ENCODE measurements at places on chromosomes 6 and 20.

GRCh38 chr6:13248053-13248452 is 80.3 kb downstream of the TBC1D7 start:
- peak; percentile 90 for DNase-seq

GRCh38 chr20:2455771-2456497 is 14.7 kb downstream of the SNRPB start:
- DNase-seq = no peak

DNA sequence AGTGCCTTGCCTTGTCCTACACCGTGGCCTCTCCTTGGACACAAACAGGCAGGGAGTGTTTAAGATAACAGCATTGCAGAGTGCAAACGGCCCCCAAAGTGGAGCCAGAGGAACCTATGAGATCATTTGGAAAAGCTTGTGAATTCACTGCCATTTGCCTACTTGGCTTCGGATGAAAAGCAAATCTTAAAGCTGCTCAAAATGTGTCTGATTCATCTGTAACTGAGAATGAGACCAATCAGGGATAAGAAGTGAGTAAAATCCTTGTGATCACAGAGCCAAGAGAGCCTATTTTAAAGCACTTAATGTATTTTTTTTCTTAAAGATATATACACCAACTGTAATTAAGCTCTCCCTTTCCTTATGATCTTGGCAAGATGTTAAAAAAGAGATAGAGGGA is 65.7 kb upstream of the BACH2 start:
- DNase-seq = peak; percentile 48

DNA sequence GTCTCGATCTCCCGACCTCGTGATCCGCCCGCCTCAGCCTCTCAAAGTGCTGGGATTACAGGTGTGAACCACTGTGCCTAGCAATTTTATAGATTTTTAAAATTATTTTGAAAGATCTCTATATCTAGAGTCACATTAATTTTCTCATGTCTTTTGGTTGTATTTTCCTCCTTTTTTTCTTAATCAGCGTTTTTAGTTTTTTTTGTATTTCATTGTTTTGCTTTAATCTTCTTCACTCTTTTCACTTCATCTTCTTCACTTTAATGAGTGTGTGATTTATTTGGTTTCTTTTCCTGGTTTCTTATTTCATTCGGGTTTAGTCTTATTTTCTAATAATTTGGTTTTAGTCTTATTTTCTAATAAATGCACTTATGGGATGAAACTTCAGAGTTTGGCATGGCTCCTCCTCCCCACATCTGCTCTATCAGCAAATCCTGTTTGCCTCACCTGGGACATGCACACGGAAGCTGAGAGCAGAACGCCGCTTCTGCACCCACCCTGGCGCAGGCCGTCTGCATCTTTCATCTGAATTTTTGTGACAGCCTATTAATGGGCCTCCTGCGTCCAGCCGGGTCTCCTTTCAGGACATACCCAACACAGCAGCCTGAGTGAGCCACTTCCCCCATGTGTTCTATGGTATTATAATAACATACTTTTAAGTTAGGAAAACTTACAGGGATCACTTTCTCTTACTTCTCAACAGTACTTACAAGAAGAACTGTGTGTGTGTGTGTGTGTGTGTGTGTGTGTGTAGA is 35.5 kb downstream of the DTD1 start:
- DNase-seq = no peak

GRCh38 chr6:38848760-38849159 is 133.6 kb downstream of the DNAH8 start:
- no peak for DNase-seq

DNA sequence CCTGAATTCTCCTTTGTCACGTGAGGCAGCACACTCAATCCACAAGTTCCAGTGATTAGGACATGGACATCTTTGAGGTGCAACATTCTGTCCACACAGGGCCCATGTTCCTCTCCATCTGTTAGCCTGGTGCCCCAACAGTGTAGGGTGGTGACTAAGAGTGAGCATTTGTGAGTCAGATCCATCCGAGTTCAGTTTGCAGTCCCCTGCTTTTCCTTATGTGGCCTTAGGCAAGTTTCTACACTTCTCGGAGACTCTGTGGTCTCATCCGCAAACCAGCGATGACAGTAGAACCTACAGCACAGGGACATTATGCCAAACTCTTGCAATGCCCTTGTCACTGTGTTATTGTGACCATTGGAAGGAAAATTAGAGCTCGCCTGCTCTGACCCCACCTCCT is 178.7 kb upstream of the CDH4 start:
- DNase-seq = no peak
